Natural killer cell treated with Interleukin-12 subunit alpha and Interleukin-12 subunit beta and Interleukin-15 and Interleukin-18, amount 100 ng/mL, for 72 hours (primary cell): ENCODE measurements at places on chromosomes 1 and 21. TPM values are rescaled to one million over a fixed set of nuclear protein-coding genes. Genes with fewer than 3 reads are reported as not detected.

Gene RNF186
- not detected for total RNA-seq

Gene CFAP141
- total RNA-seq = not detected

Gene MYBPH
- not detected for total RNA-seq

Gene COA6
- total RNA-seq = 32.6 TPM

Gene CFAP107
- total RNA-seq = not detected

Gene DNASE2B
- total RNA-seq = not detected

Gene CELA2A
- not detected for total RNA-seq

Gene S1PR1
- total RNA-seq = 49.3 TPM

Gene CELA3A
- total RNA-seq = not detected

Gene AMY1B
- not detected for total RNA-seq

Gene INAVA
- total RNA-seq = 0.86 TPM

Gene CELA3B
- not detected for total RNA-seq

Gene LINGO4
- total RNA-seq = not detected

Gene NCAM2
- not detected for total RNA-seq

Gene ZNF593OS
- not detected for total RNA-seq

Gene LEFTY1
- not detected for total RNA-seq

Gene DFFA
- total RNA-seq = 59.4 TPM

Gene SLC9C2
- total RNA-seq = not detected
